ENCODE measurements at places on chromosomes 2 and 18. TPM values are rescaled to one million over a fixed set of nuclear protein-coding genes. Genes with fewer than 3 reads are reported as not detected.

M1AP gene
- total RNA-seq: not detected

TMEM247 gene
- total RNA-seq: not detected

CAD gene
- 34.5 TPM for total RNA-seq

TANC1 gene
- 49.7 TPM for total RNA-seq

LONRF2 gene
- not detected for total RNA-seq

CRYGD gene
- not detected for total RNA-seq
